ENCODE measurements at places on chromosomes 5 and 9.

GRCh38 chr9:116525611-116526010 lies 161.5 kb upstream of the TRIM32 start:
- no peak for DNase-seq

GRCh38 chr5:43281840-43282658 lies 31.2 kb downstream of the HMGCS1 start:
- no peak for DNase-seq

GRCh38 chr5:67337751-67338150 lies 141.2 kb upstream of the CD180 start:
- DNase-seq = no peak

- DNase-seq = peak; percentile 22
Measured at GRCh38 chr5:139543423-139543991, 17.6 kb upstream of the UBE2D2 start.

- no peak for DNase-seq
Measured at GRCh38 chr9:107054146-107054545, 191.2 kb downstream of the ZNF462 start.

- no peak for DNase-seq
Measured at GRCh38 chr5:150299571-150300327, 3.0 kb downstream of the ARSI start.

GRCh38 chr9:99058964-99059921 lies 45.7 kb upstream of the TGFBR1 start:
- DNase-seq = no peak

DNA sequence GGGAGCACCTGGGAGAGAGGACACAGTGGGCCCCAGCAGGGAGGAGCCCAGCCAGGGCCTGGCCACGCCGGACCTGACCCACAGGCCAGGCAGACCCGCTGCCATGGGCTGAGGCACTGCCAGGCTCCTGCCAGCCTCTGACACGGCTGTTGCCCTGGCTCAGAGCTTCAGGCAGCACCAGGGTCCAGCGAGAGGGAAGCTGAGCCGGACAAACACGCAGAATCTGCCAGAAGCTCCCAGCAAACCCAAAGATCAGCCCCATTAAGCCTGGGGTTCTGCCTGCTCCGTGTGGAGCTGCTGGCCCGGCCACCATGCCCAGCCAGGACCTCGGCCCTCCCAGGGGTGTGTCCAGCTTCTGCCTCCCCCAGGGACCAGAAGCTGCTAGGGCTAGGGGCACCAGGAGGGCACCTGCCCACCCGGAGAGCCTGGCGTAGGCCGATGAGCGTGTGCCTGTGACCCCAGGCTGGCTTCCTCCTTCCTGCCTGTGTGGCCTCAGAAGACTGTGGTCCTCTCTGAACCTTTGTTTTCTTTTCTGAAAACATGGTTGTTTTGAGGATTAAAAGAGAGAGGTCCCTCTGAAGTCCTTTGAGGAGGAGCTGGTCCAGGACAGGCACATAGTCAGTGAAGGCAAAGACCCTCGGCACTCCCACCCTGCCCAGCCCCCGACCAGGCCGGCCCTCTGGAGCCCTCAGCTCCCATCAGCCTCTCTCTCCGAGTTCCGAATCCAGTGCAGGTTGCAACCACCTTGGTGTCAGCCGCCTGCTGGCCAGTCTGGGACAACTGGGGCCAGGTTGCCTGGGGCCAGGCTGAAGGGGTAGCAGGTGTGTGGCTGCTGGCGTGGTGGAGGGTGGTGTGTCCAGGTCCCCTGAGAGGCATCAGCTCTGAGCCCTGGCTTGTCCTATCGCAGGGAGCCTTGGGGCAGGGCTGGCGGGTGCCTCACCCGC lies 39.6 kb downstream of the KCNT1 start:
- no peak for DNase-seq

- no peak for DNase-seq
Measured at GRCh38 chr9:28121366-28121765, 548.1 kb upstream of the C9orf72 start.

GRCh38 chr5:171492781-171493180 lies 73.3 kb downstream of the FGF18 start:
- DNase-seq = no peak

GRCh38 chr9:131960311-131960710 lies 119.4 kb downstream of the MED27 start:
- DNase-seq = no peak

- no peak for DNase-seq
Measured at GRCh38 chr5:150672237-150672883, 11.3 kb downstream of the MYOZ3 start.

DNA sequence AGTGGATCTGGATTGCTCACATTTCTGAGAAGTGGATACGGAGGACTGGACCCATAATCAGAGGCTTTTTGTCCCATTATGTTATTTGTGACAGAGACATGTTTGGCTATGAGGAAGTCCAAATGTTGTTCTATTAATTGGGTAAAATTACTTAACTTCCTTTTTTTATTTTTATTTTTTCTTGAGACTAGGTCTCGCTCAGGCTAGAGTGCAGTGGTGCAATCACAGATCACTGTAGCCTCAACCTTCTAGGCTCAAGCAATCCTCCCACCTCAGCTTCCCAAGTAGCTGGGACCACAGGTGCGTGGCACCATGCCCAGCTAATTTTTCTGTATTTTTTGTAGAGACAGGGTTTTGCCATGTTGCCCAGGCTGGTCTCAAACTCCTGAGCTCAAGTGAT lies 11.9 kb upstream of the PGGT1B start:
- DNase-seq = no peak
